Amniotic stem cell (primary cell): ENCODE measurements at places on chromosomes 4 and X.

- DNase-seq = peak; percentile 1
These were observed 221.8 kb upstream of the KCNIP4 start for GRCh38 chr4:22170353-22170752.

DNA sequence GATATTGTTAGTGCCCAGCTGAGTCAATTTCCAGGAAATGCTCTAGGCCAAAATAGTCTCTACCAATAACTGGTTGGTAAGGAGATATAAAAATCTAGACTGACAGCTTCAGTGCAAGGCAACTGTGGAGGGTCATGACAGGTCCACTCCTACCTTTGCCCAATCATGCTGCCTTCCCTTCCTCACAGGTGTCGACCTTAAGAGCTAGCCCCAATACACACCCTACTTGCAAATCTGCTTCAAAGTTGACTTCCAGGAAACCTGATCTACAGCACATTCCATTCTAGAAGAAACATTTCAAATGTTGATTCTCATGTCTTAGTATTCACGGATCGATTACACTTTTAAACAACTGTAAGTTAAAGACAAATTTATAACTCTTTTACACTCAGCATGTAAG lies 1455.5 kb downstream of the TECRL start:
- DNase-seq = no peak

GRCh38 chrX:30468471-30468870 lies 109.1 kb downstream of the TASL start:
- no peak for DNase-seq

DNA sequence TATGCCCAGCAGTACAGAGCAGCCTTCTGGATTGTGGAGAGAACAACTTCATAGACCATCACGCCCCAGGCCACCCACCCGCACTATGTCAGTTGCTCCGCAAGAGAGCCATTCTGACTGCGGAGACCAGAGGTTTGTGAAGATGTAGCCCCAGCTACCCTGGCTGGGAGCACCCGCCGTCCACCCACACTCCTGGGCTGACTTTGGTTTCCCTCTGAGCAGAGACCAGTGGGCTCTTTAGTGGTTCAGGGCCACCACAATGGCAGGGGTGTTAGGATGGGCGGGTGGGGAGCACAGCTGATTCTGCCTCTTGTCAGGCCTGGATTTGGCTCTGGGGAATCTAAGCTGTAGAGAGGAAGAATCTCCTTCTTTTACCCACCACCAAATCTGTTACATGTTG lies 313.4 kb downstream of the LDB2 start:
- DNase-seq = no peak

- DNase-seq = no peak
These were observed 12.4 kb downstream of the LYAR start for GRCh38 chr4:4277531-4277930.

DNA sequence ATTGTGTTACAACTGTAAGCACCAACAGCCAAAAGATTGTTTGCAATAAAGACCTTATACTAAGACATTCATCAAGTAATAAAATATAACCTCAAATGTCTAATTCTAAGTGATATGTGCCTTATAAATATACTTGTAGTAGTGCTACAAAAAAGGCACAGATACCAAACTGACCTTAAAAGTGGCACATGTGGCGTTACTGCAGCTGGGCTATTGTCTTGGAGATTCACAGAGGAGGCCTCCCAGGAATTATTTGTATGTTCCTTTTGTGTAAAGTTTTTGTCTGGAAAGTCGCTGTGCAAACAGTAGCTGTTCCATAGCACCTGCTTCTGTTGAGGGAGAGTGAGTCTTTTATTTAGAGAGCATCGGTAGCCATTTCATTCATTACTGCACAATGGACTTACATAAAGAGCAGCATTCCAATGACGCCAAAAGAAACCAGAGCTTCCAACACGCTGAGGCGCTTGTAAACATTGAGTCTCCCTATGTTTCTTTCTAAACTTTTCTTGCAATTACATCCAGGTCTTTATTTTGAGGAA lies 143.7 kb downstream of the RPA4 start:
- DNase-seq = no peak

DNA sequence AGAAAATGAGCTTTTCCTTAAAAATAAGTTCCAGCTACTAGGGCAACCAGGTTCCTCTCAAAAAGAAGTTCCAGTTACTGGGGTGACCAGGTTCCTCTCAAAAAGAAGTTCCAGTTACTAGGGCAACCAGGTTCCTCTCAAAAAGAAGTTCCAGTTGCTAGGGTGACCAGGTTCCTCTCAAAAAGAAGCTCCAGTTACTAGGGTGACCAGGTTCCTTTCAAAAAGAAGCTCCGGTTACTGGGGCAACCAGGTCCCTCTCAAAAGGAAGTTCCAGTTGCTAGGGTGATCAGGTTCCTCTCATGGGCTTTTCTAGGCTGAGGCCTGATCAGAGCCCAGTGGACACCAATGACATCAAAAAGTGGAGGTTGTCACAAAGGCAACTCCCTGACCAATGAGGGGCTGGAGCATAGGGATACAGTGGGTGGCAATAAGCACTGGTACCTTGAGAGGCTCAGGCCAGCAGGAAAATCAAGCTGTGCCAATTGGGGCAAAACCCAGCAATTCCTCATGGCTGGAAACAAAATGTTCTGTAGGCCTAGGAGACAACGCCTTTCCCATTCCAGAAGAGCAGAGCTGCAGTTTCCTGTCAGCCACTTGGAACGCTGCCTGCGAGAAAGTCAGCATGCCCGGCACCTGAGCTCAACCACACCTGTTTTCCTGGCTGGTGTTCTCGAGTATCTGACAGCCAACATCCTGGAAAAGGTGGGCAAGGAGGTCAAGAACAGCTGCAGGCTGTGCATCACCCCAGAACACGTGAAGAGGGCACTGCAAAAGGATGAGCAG lies 12.3 kb upstream of the SYTL5 start:
- DNase-seq = no peak

DNA sequence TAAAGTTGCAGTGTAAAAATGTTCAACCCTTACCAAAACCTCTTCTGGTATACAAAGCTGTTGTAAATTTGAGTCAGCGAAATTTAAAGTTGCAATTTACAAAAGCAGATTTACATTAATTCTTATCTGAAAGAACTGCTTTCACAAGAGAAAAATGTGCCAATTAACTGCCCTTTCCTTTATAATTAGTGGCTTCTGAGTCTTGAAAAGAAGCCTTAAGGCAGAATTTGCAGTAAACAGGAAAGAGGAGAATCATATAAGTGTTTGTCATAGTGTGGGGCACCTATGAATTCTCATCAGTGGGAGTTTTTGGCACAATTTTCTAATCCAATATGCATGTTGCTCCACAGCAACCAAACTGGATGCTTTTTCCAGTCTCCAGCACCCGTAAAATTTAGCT lies 125.3 kb upstream of the GABRG1 start:
- no peak for DNase-seq

- no peak for DNase-seq
These were observed at the start of gene VEGFD for GRCh38 chrX:15384304-15384703. Gene VEGFD (minus strand): TSS chrX:15384413. CDS start chrX:15383946, 467 bp downstream.

DNA sequence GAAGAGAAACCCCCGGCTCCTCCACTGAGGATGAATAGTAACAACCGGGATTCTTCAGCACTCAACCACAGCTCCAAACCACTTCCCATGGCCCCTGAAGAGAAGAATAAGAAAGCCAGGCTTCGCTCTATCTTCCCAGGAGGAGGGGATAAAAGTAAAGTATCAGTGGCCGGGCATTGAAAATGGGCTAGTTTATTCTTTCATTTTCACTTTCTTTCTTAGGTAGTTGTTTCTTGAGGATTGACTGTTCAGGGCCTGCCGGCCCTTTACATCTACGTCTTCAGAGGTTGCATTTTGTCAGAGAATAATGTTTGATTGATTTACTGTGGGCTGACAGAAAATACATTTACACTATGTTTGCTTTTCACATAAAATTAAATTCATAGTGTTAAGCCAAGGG lies 27.1 kb downstream of the PAK3 start:
- no peak for DNase-seq

GRCh38 chrX:119467842-119468550 lies at the start of gene SLC25A5:
Gene SLC25A5 (plus strand): TSS chrX:119468444. CDS start chrX:119468516, 72 bp downstream.
- DNase-seq = peak; percentile 14

DNA sequence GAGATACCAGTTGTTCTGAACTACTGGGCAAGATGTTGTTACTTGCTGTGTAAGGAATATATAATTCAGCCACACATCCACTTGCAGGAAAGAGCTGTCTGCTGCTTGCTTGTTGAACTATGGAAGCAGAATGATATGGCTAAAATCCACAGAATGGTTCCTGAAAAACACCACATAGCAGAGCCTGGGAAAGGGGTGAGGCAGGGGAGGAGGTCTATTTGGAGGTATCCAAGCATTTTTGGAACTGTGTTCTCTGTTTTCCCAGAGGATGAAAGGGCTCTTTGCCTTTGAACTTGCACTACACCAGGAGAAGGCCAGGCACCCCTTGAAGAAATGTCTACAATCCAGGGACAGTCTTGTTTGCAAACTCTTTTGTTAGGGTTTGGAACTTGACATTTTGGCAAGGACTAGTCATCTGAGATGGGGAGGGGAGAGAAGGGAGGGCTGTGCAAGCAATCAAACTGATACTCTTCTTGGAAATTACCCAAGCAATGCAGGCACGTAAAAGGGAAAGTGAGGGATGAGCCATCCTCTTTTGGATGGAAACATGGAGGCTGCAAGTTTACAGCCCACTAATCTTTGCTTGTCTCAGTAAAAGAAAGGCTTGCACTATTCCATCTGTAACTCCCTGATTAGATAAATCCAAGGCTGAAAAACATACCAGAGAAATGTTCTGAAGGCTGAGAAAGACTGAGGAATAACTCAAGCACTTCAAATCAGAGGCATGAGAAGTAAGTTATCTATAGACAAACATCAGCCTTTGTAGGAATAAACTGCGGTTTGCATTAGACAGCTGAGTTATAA lies 141.0 kb downstream of the TSPAN5 start:
- DNase-seq = no peak

GRCh38 chr4:128525387-128525786 lies 237.8 kb upstream of the PGRMC2 start:
- DNase-seq = no peak

DNA sequence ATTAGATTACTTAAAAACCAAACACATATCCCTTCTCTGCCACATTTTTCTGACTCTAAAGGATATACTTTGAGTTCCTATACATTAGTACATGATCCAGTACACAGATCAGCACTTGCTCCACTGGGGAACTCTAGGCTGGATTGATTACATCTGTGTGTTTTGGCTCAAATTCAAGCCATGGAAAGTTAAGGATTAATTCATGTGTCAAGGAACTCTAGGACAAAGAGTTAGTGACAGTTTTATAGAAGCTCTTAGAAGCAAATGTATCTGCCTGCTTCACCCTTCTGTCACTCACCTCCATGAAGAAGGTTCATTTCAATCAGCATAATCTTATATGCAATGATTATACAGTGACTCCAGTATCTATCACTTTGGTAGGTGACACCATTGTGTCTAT lies 43.2 kb downstream of the SCFD2 start:
- DNase-seq = no peak

DNA sequence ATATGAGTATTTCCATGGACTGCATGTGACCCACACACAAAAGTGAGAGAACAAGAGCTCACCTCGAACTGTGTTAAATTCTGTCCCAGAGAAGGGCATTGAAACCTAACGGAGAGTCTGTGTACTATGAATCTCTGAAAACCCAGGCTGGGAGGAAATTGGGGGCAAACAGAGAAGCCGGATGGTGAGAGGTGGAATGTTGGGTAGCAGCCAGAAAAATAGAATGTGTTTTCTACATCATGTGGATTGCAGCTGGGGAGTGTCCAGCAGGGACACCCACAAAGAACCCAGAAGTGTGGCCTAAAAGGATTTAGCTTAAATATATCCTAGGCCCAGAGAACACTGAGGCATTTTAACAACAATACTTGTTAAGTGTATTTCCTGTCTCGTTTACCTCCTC lies 38.6 kb downstream of the MND1 start:
- no peak for DNase-seq

GRCh38 chrX:123424546-123424945 lies 240.5 kb downstream of the GRIA3 start:
- DNase-seq = peak; percentile 1

DNA sequence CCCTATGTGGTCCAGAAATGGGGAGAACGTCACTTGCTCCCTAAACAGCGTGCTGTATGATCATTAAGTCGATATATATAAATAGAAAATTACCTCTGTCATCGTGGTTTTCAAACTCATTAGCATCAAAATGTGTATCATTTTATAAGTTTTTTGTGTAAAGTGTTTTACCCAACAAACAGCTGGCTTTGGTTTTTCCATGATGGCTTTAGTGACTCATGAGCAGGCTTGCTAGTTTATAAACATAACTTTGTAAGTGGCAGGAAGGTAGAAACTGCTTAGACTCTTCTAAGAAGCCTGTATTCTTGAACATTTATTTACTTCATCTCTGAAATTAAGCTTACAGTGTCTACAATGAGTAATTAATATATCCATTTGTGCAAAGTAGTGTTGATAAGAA lies 108.4 kb upstream of the DIPK2B start:
- no peak for DNase-seq

DNA sequence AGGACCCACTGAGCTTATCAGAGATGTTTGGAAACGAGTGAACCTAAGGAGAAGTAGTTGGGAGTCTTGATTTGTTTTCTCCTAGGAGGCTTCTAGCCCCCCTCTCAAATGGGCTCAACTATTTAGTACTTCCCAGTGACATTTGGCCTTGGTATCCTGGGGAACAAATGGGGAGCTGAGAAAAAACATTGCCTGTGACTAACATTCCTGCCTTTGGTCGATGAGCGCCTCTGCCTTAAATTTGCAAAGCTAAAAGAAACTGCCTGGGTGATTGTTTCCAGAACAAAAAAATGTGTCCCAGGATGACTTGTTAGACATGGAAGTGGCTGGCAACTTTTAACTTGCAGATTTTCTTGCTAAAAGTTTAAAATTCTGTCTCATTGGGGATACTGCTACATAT lies 58.8 kb upstream of the IGFBP7 start:
- DNase-seq = no peak

- DNase-seq = no peak
These were observed 51.1 kb upstream of the PPP2R3B start for GRCh38 chrX:437661-438390.

- DNase-seq = peak; percentile 46
These were observed 154.5 kb upstream of the GALNT7 start for GRCh38 chr4:173014113-173014558.

DNA sequence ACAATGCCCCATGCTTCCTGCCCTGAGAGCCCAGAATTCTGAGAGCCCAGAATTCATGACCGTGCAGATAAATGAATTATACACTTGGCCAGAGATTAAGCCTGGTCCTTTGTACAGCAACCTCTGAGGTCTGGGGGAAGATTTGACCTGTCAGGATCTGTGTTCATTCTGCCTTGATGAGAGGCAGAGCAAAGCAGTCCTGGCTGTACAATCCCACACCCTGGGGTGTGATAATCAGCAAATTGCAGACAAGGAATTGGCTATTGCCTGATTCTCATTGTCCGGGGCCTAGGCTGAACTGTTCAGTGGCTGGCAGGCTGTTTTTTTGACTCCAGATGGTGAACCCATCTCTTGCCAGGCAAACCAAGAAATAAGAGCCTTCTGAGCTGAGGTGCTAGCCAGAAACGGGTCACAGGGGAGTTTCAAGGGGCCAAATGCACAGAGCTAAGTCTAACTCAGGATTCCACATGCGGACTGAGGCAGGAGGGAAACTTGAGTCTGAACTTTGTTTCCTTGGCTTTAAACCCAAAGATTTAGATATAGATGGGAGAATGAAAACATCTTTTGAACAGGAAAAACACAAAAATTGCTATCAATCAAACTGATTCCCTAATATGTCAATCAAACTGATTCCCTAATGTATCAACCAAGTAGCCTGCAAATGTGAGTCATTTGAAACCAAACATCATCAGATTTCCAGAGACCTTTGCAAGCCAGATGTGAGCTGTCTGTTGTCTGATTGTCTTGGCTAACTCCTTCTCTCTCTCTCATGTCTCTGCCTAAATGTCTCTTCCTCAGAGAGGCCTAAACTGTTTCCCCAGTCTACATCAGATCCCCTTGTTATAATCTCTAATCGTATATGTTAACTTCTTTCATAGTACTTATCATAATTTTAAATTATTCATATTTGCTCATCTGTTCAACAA lies 159.3 kb downstream of the ATG4A start:
- no peak for DNase-seq
